ENCODE measurements at places on chromosomes 5 and 9. TPM values are rescaled to one million over a fixed set of nuclear protein-coding genes. Genes with fewer than 3 reads are reported as not detected.

DNA sequence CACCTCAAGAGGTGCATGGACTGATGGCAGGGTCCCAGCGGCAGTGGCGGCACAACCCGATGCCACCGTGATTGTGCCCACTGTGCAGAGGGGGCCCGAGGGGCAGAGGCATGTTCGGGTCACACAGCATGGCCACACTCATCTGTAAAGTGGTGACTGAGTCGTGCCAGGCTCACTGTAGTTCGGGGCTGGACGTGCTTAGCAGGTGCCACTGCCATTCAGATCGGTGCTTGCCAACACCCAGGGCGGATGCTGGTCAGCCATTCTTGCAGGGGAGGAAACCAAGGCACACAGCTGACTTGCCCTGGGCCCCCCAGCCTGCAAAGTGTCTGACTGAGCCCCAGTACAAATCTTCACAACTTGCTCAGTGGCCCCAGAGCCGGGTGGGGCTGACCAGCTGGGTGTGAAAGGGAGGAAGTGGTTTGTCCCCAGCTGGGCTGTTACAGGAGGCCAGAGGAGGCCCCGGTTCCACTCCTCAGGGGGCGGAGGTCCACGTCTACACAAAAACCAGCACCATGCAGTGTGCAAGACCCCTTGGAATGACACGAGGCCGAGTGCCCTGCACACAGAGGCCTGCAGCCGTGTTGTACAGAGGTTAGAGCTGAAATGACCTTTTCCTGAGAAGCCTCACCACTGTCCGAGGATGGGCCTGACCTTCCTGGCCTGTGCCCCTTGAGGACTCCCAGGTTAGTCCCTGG lies 17.9 kb downstream of the FGD3 start:
- H3K4me1 ChIP-seq = peaks cover 53% of the 10 kb centered on the region
- H3K27me3 ChIP-seq = no peaks in the 10 kb centered on the region
- peak overlapping the region; percentile 92 for H3K4me3 ChIP-seq

DNA sequence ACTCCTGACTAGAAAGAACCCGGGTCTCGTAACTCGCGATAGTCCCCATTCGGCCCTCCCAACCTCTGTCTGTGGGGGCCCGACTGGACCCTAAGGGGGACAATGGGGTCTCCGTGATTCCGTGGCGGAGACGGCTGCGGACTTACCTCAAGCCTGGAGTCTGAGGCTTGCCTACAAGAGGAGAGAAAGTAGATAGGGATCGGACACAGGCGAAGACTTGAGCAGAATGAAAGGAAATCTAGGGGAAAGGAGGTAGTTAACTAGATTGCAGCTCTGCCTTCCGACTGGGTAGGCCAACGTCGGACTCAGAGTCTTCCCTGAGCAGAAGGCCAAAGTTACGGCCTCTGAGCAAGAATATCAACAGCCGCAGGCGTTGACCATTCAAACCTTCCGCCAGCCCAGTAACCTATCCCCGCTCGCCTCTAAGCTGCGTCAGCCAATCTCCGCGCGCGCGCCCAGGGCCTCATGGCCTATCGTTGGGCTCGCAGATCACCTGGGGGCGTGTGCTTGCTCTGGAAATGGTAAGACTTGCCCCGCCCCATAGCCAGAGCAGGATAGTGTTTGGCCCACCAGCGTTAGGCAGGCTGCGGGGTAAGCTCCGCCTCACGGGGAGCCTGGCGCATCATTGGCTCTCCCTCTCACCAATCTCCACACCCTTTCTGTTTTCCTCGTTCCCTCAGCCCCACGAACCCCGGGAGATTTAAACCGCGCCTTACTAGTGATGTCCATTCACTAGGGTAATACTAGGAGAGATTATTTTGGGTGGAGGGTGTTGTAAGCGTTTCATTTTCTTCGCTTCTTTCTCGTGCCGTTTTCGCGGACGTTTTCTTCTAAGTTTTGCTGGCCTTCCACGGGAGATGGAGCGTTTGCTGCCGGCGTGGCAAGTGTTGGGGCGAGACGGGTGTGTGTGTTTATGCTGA lies at the start of gene CDC25C:
Gene CDC25C (minus strand): TSS at position 356 of the 920 bp plus-strand sequence. CDS start 624 bp downstream, outside the sequence.
- peaks cover 20% of the 10 kb centered on the region for H3K4me1 ChIP-seq
- DNase-seq = peak; percentile 92
- peak within 1 kb of the TSS; percentile 87 for H3K4me3 ChIP-seq
- peak within 1 kb of the TSS; percentile 92 for H3K27ac ChIP-seq

The SLC25A51 gene
- 30.8 TPM for total RNA-seq

GRCh38 chr9:34502471-34502870 lies 20.3 kb downstream of the ENHO start:
- peaks cover 2% of the 10 kb centered on the region for H3K27me3 ChIP-seq
- DNase-seq = no peak
- no peaks in the 10 kb centered on the region for H3K36me3 ChIP-seq
- peaks cover 2% of the 10 kb centered on the region for H3K4me1 ChIP-seq
- no peak overlapping the region for H3K27ac ChIP-seq

DNA sequence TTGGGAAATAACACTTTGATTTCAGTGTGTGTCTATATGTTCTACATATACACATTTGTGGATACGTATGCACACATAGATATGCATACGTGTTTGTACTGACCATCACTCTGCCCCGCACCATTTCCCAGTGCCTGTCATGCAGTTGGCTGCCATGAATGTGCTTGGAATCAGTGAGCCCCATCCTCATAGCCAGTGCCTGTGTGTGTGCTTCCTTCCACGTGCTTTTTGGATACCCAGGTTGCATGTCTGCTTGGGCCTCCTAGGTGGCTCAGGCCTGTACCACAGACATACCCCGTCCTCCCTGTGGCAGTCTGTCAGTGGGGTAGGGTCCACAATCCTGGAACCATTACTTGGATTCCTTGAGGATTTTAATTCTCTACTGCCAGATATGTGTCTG lies 243.6 kb downstream of the FANCC start:
- no peaks in the 10 kb centered on the region for H3K36me3 ChIP-seq
- H3K27me3 ChIP-seq = no peaks in the 10 kb centered on the region
- DNase-seq = no peak
- no peaks in the 10 kb centered on the region for H3K4me1 ChIP-seq

DNA sequence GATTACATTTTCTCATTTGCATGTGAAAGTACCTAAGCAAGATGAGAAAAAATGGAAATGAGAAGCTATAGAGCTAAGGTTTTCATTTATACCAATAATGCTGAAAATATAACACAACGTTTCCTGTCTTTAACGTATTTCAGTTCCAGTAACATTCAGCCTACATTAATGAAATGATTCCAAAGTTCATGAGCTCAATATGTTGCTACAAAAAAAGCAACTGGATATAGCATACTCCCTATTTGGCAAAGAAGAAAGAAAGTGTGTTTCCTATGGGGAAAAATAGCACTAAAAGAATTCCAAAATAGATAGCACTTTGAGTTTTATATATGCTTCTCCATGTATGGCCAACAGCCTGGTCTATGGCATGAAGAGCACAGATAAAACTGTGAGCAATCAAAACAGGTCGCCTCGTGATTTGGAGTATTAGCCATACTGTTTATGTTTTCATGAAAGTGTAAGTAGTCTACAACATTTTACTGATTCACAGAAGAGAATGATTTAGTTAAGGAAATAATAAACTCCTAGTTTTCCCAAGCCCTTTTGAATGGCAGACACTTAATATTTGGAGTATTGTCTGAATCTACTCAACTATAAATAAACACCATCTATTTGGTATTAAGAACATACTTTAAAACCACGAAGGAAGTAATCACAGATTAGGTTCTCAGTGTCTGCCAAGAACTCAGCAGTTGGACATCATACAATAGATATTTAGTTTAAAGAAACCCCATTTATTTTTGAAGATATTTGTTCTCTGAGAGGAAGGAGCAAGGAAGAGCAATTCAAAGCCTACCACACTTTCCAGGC lies 258.7 kb upstream of the RASA1 start:
- H3K4me3 ChIP-seq = no peak overlapping the region
- no peaks in the 10 kb centered on the region for H3K36me3 ChIP-seq
- H3K4me1 ChIP-seq = no peaks in the 10 kb centered on the region
- H3K27ac ChIP-seq = no peak overlapping the region

The SEC61B gene
- total RNA-seq = 83.8 TPM

GRCh38 chr5:158812408-158812807 lies 287.3 kb downstream of the EBF1 start:
- H3K27me3 ChIP-seq = peaks cover 4% of the 10 kb centered on the region
- peak; percentile 63 for DNase-seq
- H3K4me3 ChIP-seq = peak overlapping the region; percentile 47
- peak overlapping the region; percentile 77 for H3K27ac ChIP-seq

The KCNIP1 gene
- total RNA-seq = not detected

GRCh38 chr5:53355316-53355715 lies 125.1 kb upstream of the FST start:
- H3K4me1 ChIP-seq = no peaks in the 10 kb centered on the region
- no peaks in the 10 kb centered on the region for H3K27me3 ChIP-seq
- no peak overlapping the region for H3K27ac ChIP-seq
- no peak for DNase-seq

The FCHSD1 gene
- 98.3 TPM for total RNA-seq

GRCh38 chr9:83379045-83379444 lies 159.2 kb downstream of the FRMD3 start:
- no peak overlapping the region for H3K4me3 ChIP-seq
- H3K27ac ChIP-seq = no peak overlapping the region
- H3K4me1 ChIP-seq = no peaks in the 10 kb centered on the region

GRCh38 chr5:133348406-133348805 lies 263.9 kb downstream of the FSTL4 start:
- H3K36me3 ChIP-seq = no peaks in the 10 kb centered on the region
- DNase-seq = no peak
- no peak overlapping the region for H3K4me3 ChIP-seq
- H3K27ac ChIP-seq = no peak overlapping the region
- H3K27me3 ChIP-seq = peaks cover 24% of the 10 kb centered on the region
- H3K4me1 ChIP-seq = no peaks in the 10 kb centered on the region

Measured in activated naive CD8-positive, alpha-beta T cell treated with anti-CD3 and anti-CD28 coated beads, Interleukin-2, amount 10 ng/mL, durations not matched to agents 7 days and 5 days (primary cell).